Dorsolateral prefrontal cortex (tissue), 122 donors: ENCODE measurements at places on chromosomes 3 and 15. TPM values are rescaled to one million over a fixed set of nuclear protein-coding genes. Genes with fewer than 3 reads are reported as not detected.

POC1A gene
- total RNA-seq: 3.2 TPM

UPK1B gene
- not detected for total RNA-seq

MKRN3 gene
- total RNA-seq: 9.7 TPM

XCR1 gene
- total RNA-seq: not detected

SEMA3G gene
- total RNA-seq: 7.5 TPM

EDC3 gene
- 35.4 TPM for total RNA-seq

AP3B2 gene
- 202 TPM for total RNA-seq

CHRD gene
- total RNA-seq: 53.2 TPM

BDH1 gene
- 91.9 TPM for total RNA-seq

FAM81A gene
- total RNA-seq: 81.1 TPM

AADACL2 gene
- total RNA-seq: not detected

CYP11A1 gene
- 1.6 TPM for total RNA-seq

AMOTL2 gene
- total RNA-seq: 75.3 TPM

GRK7 gene
- total RNA-seq: 0.16 TPM

PLA2G4D gene
- total RNA-seq: 0.20 TPM

ITGB5 gene
- 46.0 TPM for total RNA-seq

GOLGA6D gene
- 0.22 TPM for total RNA-seq

RUVBL1 gene
- total RNA-seq: 16.0 TPM

GABRR3 gene
- total RNA-seq: not detected

SEC11A gene
- total RNA-seq: 37.1 TPM

HRG gene
- not detected for total RNA-seq

CLDN11 gene
- total RNA-seq: 290 TPM

PATL2 gene
- 1.4 TPM for total RNA-seq

MINAR1 gene
- 4.4 TPM for total RNA-seq

CGNL1 gene
- 18.7 TPM for total RNA-seq

ZIC1 gene
- 29.9 TPM for total RNA-seq

VIPR1 gene
- total RNA-seq: 47.9 TPM

FETUB gene
- not detected for total RNA-seq

GPR160 gene
- total RNA-seq: 1.5 TPM

MINDY4B gene
- not detected for total RNA-seq

ERICH6 gene
- 0.28 TPM for total RNA-seq

APOD gene
- 442 TPM for total RNA-seq

STRIT1 gene
- not detected for total RNA-seq

DHFR2 gene
- total RNA-seq: 8.4 TPM

ADAMTSL3 gene
- total RNA-seq: 18.4 TPM

DNAJA4 gene
- 176 TPM for total RNA-seq

NR2E3 gene
- not detected for total RNA-seq

PRR23A gene
- total RNA-seq: not detected

KIF15 gene
- 0.88 TPM for total RNA-seq

NEO1 gene
- total RNA-seq: 67.8 TPM

EEFSEC gene
- 9.9 TPM for total RNA-seq

MORC1 gene
- not detected for total RNA-seq

AGBL1 gene
- 1.2 TPM for total RNA-seq

INSYN1 gene
- total RNA-seq: 95.7 TPM

MUC20 gene
- total RNA-seq: 23.3 TPM

HACD3 gene
- 106 TPM for total RNA-seq

SEMA4B gene
- total RNA-seq: 66.2 TPM

ITIH1 gene
- 0.46 TPM for total RNA-seq

TGM4 gene
- total RNA-seq: not detected

MESP1 gene
- 13.8 TPM for total RNA-seq

PLA2G4F gene
- not detected for total RNA-seq

RYR3 gene
- 48.9 TPM for total RNA-seq

TAGLN3 gene
- 473 TPM for total RNA-seq

GOLGA6L4 gene
- 3.4 TPM for total RNA-seq

LRRIQ4 gene
- 0.36 TPM for total RNA-seq

EID1 gene
- total RNA-seq: 171 TPM

AKAP13 gene
- total RNA-seq: 54.1 TPM
